Gastroesophageal sphincter (tissue), 4 donors: ENCODE measurements at places on chromosomes 6 and 20.

GRCh38 chr6:100470422-100471120 is 5.8 kb upstream of the SIM1 start:
- ATAC-seq: no peak
- H3K4me3 ChIP-seq: no peak overlapping the region
- H3K27ac ChIP-seq: no peak overlapping the region
- peaks cover 89% of the 10 kb centered on the region for H3K27me3 ChIP-seq

DNA sequence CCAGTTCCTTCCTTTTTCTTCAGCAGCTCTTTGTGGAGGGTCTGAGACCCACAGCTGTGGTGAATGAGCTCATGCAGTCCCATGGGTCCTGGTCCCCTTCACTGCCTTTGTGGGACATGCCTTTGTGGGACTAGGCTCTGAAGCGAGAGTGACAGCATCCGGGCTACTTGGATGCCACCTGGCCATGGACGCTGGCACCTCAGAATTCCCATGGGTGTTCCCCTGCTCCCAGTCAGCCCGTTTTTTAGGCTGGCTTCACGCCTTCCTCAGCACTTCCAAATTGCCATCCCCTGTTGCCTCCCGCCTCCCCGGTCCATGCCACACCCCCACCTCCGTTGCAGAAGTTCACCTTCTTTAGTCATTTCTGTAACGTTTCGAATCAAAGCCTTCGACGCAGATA is 45.1 kb downstream of the RAMACL start:
- H3K27ac ChIP-seq: peak overlapping the region; percentile 23
- no peaks in the 10 kb centered on the region for H3K36me3 ChIP-seq
- no peak for ATAC-seq
- H3K4me1 ChIP-seq: no peaks in the 10 kb centered on the region

DNA sequence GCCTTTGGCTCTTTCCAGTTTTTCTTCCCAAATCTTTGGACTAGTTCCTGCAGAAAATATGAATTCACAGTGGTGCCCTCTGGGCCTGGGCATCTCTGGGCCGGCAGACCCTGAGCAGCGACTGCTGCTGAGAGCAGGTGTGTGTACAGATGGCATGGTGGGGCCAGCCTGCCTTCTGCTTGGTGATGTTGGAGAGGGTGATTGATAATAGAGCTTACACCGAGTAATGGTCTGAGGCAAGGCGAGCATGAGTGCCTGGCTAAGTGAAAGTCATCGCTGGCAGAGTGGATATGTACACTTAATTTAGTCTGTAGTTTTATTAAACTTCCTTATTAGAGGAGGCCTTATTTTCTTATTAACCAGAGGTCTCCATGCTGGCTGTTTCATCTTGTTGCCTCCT is 156.9 kb downstream of the CDKAL1 start:
- H3K36me3 ChIP-seq: no peaks in the 10 kb centered on the region
- H3K4me1 ChIP-seq: no peaks in the 10 kb centered on the region
- H3K27ac ChIP-seq: no peak overlapping the region
- no peak for ATAC-seq

DNA sequence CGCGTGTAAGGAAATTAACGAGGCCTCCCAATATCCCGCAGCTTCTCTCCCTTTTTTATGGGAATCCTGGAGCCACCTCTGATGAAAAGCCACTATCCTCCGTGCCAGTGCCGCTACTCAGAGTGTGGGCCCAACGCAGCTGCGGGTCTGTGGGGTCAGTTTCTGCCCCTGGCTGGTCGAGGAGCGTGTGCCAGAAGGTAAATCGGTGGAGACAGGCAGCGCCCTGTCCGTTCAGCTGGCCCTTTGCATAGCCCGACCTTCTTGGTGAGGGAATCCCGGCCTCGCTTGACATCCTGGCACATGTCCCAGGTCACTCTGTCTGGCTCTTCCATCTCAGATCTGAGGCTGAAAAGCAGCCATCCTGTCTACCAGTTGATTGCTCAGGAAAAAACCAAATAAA is 4.6 kb downstream of the THBS2 start:
- no peaks in the 10 kb centered on the region for H3K4me1 ChIP-seq
- H3K4me3 ChIP-seq: no peak overlapping the region
- peaks cover 14% of the 10 kb centered on the region for H3K27me3 ChIP-seq
- peaks cover 28% of the 10 kb centered on the region for H3K36me3 ChIP-seq
- no peak overlapping the region for H3K27ac ChIP-seq

GRCh38 chr6:130421585-130421984 is 55.8 kb downstream of the TMEM200A start:
- H3K36me3 ChIP-seq: no peaks in the 10 kb centered on the region
- H3K27ac ChIP-seq: no peak overlapping the region
- H3K4me1 ChIP-seq: no peaks in the 10 kb centered on the region
- no peak for ATAC-seq
- H3K27me3 ChIP-seq: no peaks in the 10 kb centered on the region

DNA sequence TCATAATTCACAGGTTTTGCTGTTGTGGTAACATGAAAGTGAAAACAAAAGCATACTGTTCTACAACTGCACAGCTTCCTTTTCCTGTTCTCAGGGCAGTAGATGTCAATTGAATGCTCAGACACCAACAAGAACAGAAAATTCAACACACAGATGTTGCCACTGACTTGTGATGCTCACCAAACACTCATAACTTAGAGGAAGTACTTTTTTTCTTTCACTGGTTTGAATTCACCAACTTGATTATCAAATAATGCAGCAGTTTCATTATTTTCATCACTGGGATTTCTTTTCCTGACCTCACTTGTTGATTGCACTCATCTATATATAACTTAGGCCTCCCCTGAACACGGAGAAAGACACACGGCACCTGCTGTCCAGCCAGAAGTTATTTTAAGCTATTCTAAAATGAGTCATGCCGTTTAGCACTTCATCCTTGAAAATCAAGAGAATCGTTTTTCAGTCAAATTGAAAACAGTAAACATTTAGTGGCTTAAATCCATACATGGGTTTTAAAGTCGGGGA is 949 bp downstream of the TXLNB start:
- peak overlapping the region; percentile 83 for H3K27ac ChIP-seq
- ATAC-seq: peak; percentile 75
- peaks cover 3% of the 10 kb centered on the region for H3K4me1 ChIP-seq
- H3K4me3 ChIP-seq: no peak overlapping the region
- H3K36me3 ChIP-seq: no peaks in the 10 kb centered on the region

DNA sequence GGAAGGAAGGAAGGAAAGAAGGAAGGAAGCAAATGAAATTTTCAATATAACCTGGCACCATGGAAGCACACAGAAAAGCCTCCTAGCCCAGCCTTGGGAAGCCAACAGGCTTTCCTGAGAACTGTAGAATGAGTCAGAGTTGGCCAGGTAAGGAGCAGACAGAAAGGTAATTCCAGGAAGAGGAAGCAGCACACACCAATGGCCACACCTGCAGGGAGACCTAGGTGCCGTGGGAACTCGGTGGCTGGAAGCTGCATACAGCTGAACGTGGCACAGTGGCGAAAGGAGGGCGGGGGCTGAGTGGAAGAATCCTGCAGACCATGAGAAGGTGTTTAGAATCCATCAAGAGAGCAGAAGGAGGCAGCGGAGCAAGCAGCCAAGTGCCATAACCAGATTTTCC is 224.8 kb upstream of the RREB1 start:
- no peak overlapping the region for H3K27ac ChIP-seq
- no peak overlapping the region for H3K4me3 ChIP-seq
- H3K36me3 ChIP-seq: no peaks in the 10 kb centered on the region
- no peaks in the 10 kb centered on the region for H3K27me3 ChIP-seq

DNA sequence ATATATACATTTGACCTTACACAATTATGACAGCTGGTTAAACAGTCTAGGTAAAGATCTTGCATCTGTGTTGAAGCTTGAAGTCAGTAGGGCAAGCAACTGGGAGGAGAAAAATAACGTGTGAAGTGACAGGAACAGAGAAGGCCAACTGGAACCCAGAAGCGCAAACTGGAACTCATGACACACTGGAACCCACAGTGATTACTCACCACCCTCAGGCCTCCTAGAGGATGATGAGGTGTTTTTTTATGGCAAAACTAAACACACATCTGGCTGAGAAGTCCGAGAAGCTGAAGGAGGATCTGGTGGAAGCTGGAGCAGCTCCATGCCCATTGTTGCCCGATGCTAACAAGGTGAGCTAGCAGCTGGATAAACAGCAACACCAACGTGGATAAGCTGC is 108.1 kb downstream of the TMEM200A start:
- H3K27ac ChIP-seq: no peak overlapping the region
- H3K4me3 ChIP-seq: no peak overlapping the region
- H3K27me3 ChIP-seq: no peaks in the 10 kb centered on the region
- no peak for ATAC-seq
- no peaks in the 10 kb centered on the region for H3K4me1 ChIP-seq

- H3K4me1 ChIP-seq: peaks cover 44% of the 10 kb centered on the region
- H3K4me3 ChIP-seq: peak overlapping the region; percentile 97
- ATAC-seq: no peak
- no peaks in the 10 kb centered on the region for H3K36me3 ChIP-seq
Measured at GRCh38 chr6:13814938-13815575, 700 bp upstream of the MCUR1 start.

DNA sequence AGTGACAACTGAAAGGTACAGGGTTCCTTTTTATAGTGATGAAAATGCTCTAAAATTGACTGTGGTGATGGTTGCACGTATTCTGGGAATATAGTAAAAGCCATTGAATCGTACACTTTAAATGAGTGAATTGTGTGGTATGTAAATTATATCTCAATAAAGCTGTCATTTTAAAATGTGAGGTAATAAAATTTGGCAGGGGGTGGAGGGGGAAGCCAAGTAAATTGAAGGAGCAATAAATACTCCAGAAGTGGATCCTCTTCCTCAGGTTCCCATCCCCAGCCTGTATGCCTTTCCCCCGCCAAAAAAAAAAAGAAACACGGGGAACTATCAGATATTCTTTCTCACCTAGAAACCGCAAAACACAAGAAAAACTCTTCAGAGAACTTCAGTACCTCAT is 161.4 kb downstream of the MTFR2 start:
- H3K4me3 ChIP-seq: no peak overlapping the region
- no peaks in the 10 kb centered on the region for H3K36me3 ChIP-seq
- no peaks in the 10 kb centered on the region for H3K27me3 ChIP-seq

DNA sequence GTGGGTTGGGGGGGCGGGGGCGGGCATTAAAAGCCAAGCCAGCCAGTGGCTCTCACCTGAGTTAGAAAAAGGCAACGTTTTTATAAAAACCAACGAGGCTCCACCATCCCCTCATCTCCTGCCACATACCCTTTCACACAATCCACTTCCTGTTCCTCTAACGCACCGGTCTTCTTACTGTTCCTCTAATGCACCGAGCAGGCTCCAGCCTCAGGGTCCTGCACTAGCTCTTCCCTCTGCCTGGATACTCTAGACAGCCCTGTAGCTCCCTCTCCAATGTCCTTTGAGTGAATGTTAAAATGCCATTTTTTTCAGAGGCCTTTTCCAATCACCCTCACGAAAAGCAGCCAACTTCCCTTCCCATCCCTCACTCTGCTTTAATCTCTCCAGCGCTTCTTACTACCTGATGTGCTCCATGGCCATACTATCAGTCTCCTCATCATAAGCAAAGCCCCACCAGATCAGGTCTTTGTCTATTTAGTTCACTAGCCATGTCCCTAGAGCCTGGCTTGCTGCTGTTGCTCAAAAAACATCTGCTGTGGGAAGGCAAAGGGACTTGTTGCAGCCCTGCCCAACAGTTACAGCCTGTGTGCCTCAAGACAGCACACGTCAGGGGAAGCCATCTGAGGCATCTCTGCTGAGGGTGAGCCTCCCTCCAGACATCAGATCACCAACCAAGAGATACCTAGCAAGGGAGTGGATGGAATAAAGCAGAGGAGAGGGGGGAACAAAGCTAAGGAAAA is 3.9 kb downstream of the FKBP1A start:
- no peaks in the 10 kb centered on the region for H3K27me3 ChIP-seq
- peaks cover 48% of the 10 kb centered on the region for H3K4me1 ChIP-seq
- no peak for ATAC-seq
- peak overlapping the region; percentile 93 for H3K27ac ChIP-seq
- no peaks in the 10 kb centered on the region for H3K36me3 ChIP-seq

DNA sequence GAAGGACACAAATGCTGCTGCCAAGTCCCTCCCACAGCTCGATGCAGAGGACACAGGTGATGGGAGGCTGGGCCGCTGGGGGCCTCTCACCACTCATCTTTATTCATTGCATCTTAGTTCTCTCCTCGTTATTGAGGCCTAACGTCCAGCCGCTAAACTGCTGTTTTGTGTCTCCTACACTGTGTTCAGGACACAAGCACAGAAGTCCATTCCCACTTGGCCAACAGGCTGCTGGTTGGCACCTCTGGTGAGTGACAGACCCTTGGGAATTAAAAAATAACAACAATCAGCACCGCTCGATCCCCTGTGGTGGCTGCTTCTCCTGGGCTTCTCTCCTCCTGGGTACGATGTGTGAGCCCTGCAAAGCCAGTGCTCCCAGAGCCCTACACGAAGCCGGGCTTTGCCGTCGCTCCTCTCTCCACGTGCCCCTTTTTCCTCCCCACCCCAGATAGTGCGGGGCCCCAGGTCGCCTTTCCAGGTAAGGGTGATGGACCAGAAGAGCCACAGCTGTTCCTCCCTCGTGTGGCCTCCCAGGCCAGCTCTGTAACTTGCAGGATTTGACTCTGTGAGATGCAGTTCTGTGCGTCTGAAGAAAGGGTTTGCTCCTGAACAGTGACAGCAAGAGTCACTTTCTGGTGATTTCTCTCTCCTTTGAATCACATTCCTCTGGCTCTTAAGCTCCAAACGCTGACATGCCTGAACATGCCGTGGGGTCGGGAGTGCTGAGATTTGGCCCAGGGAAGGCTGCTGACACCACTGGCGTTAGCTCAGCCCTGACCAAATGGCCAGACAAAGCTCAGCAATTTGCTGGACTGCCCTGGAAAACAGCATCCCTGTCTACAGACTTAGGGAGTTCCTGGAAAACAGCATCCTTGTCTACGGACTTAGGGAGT is 59.3 kb downstream of the DLL1 start:
- ATAC-seq: no peak
- H3K36me3 ChIP-seq: no peaks in the 10 kb centered on the region
- no peak overlapping the region for H3K4me3 ChIP-seq
- no peak overlapping the region for H3K27ac ChIP-seq
- H3K27me3 ChIP-seq: no peaks in the 10 kb centered on the region

DNA sequence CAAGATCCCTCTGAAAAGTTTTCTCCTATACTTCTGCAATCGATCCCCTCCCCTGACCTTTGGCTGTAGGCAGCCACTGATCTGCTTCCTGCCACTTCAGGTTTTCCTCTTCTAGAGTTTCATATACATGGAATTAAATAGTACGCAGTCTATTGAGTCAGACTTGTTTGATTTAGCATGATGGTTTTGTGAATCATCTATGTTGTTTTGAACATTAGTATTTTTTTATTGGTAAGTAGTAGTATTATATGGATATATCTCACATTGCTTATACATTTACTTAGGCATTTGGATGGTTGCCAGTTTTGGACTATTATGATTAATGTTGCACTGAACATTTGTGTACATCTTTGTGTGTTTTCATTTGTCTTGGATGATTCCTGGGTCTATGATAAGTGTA is 518.0 kb downstream of the CD109 start:
- H3K36me3 ChIP-seq: no peaks in the 10 kb centered on the region
- no peaks in the 10 kb centered on the region for H3K4me1 ChIP-seq
- H3K4me3 ChIP-seq: no peak overlapping the region

DNA sequence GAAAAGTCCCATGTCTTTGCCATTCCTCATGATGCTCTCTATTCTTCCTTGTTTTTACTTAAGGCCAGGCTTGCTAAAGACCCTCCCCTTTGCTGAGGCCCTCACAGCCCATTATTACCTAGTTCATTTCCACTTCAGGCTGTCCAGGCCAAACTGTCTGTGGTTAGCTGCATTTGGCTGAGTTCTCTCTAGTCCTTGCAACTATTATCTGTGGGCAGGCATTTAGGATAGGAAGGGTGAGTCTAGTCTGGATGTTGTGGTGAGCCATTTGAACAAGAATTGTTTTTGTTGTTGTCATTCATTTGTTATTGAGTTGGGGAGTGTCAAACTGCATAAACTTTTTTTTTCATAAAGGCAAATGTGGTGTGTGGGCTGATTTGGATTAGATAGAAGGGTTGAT is 182.4 kb downstream of the CD109 start:
- no peaks in the 10 kb centered on the region for H3K27me3 ChIP-seq
- H3K4me3 ChIP-seq: no peak overlapping the region
- H3K36me3 ChIP-seq: no peaks in the 10 kb centered on the region
- H3K4me1 ChIP-seq: no peaks in the 10 kb centered on the region
- no peak for ATAC-seq
